ENCODE measurements at places on chromosomes 16 and 17.

GRCh38 chr16:74778646-74779045 is 4.0 kb upstream of the FA2H start:
- no peak for DNase-seq

DNA sequence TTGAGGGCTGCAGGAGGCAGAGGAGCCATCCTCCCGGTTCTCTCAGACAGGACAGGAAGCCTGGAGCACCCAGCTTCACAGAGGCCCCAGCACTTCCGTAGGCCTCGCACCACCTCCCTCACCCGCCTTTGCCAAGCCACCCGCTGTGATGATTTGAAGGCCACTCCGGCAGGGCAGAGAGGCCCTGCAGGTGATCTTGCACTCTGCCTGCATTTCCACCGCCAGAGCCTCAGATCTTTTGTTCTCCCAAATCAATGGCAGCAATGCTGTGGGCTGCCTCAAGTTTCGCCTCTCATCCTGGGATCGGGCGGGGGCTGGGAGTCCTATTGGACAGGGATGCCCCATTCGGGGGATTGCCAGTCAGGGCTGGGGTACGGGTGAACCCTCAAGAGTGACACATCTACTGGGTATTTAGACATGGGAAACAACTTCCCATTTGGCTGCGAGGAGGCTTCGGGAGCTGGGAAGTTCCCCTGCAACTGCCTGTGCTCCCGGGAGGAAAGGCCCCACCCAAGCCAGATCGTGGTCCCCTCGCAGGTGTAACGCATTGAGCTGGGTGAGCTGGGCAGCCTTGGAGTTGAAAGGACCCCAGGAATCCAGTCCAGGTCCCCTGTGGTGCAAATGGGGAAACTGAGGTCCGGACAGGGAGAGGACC is 34.8 kb upstream of the PEMT start:
- no peak for DNase-seq

- no peak for DNase-seq
These were observed 26.2 kb upstream of the MAP3K14 start for GRCh38 chr17:45342871-45343526.

GRCh38 chr17:40374821-40375498 is 10.4 kb upstream of the GJD3 start:
- no peak for DNase-seq

DNA sequence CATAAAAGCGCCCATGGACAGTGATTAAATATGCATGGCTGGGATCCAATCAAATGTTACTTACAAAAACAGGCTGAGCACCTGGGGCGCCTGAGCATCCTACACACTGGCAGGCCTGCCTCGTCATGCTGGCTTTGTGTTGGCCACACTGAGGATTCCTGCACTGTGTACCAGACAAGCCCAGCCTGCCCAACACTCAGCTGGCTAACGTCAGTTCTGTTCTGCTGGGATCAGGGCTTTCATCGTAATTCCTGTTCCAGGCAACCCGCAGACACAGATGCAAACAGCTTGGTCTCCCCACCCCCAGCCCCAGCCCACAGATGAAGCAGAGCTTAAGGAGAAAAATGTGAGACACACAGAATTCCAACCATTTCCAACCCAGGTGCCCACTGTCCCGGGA is 30.7 kb downstream of the PIMREG start:
- no peak for DNase-seq
